ENCODE measurements at places on chromosomes 3 and 15. TPM values are rescaled to one million over a fixed set of nuclear protein-coding genes. Genes with fewer than 3 reads are reported as not detected.

Gene EXD1
- polyA plus RNA-seq: not detected

Gene SCN11A
- polyA plus RNA-seq: 0.15 TPM

DNA sequence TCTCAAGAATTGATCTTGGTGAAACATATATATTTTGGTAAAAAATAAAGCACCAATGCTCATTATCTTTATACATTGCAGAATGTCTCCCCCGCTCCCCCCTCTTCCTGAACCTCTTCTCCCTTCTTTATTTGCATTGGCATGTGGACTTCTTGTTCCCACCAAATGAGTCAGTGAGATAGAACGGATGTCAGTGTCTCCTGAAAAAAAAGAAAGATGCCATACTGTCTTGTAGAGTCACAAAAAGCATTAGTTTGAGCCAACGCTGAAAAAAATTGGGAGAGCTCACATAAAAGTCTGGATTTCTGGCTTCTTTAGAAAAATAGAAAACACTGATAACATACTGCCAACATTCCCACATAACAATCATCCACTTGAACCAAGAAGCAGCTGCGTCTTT lies 32.0 kb upstream of the STXBP5L start:
- DNase-seq: no peak

DNA sequence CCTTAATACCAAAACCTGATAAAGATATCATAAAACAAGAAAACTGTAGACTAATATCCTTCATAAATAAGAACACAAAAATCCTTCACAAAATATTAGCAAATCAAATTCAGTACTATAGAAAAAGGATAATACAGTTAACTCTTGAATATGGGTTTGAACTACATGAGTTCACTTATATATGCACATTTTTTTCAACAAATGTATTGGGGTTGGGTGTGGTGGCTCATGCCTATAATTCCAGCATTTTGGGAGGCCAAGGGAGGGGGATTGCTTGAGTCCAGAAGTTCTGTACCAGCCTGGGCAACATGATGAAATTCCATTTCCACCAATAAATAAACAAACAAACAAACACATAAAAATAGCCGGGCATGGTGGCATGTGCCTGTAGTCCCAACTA lies 39.2 kb downstream of the GOLGB1 start:
- no peak for DNase-seq

All from stomach (tissue), 19 donors.